ENCODE measurements at places on chromosomes 16 and 17.

DNA sequence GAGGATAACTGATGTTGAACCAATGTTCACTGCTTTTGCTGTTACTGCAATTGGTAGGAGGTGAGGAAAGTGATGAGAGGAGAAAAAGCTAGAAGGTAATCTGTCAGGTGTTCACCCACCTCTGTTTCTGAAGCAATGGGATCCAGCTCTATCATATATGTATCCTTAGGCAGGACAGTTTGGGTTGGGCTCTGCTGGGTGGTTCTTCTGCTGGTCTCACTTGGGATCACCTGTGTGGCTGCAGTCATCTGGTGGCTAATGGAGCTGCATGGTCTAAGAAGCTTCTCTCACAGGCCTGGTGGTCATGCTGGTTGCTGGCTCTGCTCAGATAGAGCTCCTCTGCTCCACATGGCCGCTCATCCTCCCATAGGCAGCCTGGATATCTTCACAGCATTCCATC is 40.2 kb upstream of the ZCCHC14 start:
- DNase-seq = no peak

GRCh38 chr17:50117202-50118051 is 12.5 kb downstream of the SAMD14 start:
- peak; percentile 58 for DNase-seq

DNA sequence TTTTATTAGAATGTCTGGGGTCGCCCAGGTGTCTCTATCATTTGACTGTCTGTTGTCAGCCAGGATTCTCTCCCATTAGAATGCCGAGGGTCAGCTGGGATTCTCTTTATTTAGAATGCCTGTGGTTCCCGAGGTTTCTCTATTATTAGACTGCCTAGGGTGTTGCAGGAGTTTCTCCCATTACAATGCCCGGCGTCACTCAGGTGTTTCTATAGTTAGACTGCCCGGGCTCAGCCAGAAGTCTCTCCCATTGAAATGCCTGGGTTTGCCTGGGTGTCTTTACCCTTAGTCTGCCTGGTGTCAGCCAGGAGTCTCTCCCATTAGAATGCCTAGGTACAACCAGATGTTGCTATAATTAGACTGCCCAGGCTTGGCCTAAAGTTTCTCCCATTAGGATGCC is 2252.0 kb downstream of the TP53TG3F start:
- DNase-seq = no peak

GRCh38 chr17:8951206-8951605 is 14.3 kb downstream of the PIK3R5 start:
- no peak for DNase-seq

- DNase-seq = no peak
These were observed 823 bp upstream of the NOTUM start for GRCh38 chr17:81961521-81962498.

All from stimulated activated naive CD4-positive, alpha-beta T cell treated with Interleukin-2 at 50 U/mL for 16 hours (primary cell).